ENCODE measurements at places on chromosomes 7 and 10. TPM values are rescaled to one million over a fixed set of nuclear protein-coding genes. Genes with fewer than 3 reads are reported as not detected.

GRCh38 chr10:32413513-32413912, 32.4 kb upstream of the CCDC7 start:
- no peak for DNase-seq

DNA sequence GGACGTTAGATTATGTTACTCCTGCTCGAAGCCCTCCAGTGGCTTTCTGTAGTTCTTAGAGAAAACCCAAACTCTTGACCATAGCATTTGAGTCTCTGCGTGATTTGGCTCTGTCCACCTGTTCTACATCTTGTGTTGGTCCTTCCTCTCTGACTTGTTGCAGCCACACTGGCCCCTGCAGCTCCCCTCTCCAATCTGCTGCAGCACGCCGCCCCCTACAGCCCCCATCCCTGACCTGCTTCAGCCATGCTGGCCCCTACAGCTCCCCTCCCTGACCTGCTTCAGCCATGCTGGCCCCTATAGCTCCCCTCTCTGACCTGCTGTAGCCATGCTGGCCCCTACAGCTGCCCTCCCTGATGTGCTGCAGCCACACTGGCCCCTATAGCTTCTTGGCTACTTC, 29.2 kb downstream of the TRRAP start:
- DNase-seq, result no peak

GRCh38 chr7:82122275-82122674, 321.3 kb downstream of the CACNA2D1 start:
- no peak for DNase-seq

DNA sequence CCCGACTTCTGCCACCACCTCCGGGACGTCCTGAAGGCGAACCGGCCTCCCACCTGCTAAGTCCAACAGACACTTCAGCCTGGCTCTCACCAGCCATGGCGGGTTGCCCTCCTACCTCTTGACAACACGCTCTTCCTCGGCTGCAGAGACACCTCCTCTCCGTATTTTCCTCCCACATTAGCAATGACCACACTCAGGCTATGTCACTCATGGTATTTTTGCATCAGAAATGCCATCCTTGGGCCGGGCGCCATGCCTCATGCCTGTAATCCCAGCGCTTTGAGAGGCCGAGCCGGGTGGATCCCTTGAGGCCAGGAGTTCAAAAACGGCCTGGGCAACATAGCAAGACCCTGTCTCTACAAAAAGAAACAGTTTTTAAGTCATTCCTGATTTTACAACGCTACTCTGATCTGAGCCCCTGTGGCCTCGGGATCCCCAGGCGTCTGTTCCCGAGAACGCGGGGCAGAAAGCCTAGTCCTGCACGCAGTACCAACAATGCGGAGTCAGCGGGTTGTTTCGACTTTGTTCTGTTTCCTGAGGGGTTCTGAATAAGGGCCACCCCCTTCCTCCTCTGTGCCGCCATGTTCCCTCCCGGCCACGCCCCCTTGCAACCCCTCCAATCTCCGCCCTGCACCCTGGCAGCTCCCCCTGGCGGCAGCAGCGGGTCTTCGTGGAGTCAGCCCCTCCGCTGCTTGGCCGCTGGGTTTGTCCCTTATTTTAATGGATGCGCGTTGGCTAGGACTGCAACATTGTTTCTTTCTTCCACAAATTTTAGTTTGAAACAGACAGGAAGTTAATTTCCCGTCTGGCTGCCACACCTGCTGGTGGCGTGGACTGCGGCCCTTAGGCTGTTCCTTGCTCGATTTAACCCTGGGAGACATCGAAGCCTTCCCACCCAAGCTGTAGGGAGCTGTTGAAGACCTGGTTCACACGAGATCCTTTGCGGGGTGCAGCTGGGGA, 9.7 kb upstream of the ZFAND2A start:
- DNase-seq, result peak; percentile 91

CACNA2D1 gene
- total RNA-seq, result 38.5 TPM

ZNF316 gene
- total RNA-seq, result 16.2 TPM

ADRB1 gene
- 63.0 TPM for total RNA-seq

All from Right ventricle myocardium superior (tissue), 1 donor.